ENCODE measurements at places on chromosomes 2 and 18.

DNA sequence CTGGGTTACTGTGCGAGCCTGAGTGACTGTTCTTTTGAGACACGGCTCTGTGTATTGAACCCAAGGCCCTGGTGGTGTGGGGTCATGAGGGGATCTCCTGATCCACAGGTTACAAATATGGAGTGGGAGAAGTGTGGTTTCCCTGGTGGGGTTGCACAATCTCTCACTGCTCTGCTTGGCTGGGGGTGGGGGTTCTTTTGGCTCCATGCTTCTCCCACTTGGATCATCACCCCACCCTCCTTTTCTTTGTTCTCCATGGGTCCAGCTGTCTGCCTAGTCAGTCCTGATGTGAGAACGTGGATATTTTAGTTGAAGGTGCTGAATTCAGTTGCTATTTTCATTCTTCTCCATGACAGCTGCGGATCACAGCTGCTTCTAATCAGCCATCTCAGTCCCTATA is 37.8 kb downstream of the AGPS start:
- DNase-seq = no peak

DNA sequence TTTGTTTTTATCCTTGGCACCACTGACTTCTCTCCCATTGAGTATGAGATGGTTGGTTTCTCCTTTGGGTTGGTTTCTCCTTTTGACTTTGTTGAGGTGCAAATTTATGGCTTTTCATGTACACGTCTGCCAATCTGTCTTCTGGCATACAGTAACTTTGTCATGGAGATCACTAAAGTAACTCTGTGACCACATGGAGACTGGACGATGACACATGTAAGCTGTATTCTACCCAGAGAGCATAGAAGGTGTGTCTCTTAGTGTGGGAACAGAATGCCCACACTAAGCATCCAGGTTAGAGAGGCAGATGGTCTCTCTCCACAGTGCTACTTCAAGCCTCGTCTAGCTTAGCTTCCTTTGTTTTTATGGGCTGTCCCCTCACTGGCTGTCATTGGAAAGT is 897.5 kb downstream of the SUCLG1 start:
- no peak for DNase-seq

- no peak for DNase-seq
These were observed 8.1 kb downstream of the EMX1 start for GRCh38 chr2:72925328-72925943.

DNA sequence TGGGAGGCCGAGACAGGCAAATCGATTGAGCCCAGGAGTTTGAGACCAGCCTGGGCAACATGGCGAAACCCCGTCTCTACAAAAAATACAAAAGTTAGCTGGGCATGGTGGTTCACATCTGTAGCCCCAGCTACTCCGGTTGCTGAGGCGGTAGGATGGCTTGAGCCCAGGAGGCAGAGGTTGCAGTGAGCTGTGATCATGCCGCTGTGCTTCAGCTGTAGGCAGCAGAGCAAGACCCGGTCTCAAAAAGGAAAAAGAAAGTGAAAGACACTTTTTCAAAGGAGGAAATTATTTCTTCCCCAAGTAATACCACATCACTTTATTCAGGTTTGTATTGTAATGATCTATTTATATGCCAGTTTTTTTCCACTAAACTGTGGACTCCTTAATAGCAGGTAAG is 35.7 kb upstream of the TAF4B start:
- DNase-seq = no peak

- peak; percentile 99 for DNase-seq
These were observed 145.6 kb downstream of the TGIF1 start for GRCh38 chr18:3595369-3596273.

GRCh38 chr2:9329497-9329896 is 93.8 kb downstream of the ITGB1BP1 start:
- DNase-seq = no peak

DNA sequence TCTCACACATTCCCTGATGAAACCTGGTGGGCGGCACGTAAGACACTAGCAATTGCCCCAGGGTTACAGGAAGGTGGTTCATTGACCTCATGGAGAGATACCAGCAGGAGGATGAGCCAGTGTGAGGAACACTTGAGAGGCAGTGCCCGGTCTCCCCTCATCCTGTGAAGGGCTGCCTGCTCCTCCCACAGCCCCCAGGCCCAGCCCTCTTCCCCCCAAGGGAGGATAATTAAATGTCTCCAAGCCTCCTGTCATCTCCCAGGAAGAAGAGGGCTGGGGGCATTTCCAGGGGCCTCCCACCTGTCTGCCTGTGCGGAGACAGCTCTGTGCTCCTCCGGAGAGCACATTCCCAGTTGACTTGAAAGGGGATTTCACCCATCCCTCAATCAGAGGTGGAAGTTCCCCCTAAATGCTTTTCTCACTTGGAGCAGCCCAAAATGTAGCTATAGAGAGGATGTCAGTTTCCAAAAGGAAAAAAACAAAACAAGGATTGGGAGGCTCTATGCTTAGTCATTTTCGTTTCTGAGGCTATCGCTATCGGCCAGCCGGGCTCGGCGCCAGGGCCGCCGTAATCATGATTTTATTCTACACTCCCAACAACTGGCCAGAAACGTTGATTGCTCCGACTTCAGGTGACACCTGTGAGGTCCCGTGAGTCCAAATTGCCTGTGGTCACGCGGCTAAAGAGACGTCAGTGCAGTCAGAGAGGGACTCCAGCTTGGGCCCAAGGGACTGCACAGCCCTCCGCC is 7.1 kb downstream of the KCNF1 start:
- no peak for DNase-seq

DNA sequence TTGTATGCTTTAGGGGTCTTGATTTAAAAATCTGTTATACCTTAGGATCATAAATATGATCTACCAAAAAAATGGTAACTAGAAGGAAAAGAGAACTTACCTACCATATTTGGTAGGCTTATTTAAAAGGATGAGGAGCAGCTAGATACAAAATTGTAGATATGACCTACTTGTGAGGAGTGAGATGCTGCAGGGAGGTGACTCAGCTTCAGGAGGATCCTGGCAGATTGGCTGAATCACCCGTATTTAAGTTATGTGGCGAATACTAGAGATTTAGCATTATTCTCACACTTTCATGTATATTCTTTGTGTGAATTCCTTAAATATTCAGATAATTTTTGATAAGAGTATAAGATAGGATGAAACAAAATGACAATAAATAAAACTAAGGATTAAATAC is 657.3 kb upstream of the LINC00305 start:
- DNase-seq = no peak

All from PC-9 (cell line).